ENCODE measurements at places on chromosomes 3 and 15.

DNA sequence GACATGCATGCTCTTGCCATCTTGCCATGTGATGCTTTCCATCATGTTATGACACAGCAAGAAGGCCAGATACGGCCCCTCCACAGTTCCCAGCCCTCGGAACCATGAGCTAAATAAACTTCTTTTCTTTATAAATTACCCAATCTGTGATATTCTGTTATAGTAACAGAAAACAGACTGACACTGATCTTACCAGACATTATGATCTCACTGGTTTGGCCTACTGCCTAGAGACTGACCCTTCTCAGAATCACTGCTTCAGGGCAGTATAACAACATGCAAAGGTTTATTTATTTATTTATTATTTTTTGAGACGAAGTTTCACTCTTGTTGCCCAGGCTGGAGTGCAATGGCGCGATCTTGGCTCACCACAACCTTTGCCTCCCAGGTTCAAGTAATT lies 14.0 kb downstream of the ZNF619 start:
- DNase-seq, result no peak

DNA sequence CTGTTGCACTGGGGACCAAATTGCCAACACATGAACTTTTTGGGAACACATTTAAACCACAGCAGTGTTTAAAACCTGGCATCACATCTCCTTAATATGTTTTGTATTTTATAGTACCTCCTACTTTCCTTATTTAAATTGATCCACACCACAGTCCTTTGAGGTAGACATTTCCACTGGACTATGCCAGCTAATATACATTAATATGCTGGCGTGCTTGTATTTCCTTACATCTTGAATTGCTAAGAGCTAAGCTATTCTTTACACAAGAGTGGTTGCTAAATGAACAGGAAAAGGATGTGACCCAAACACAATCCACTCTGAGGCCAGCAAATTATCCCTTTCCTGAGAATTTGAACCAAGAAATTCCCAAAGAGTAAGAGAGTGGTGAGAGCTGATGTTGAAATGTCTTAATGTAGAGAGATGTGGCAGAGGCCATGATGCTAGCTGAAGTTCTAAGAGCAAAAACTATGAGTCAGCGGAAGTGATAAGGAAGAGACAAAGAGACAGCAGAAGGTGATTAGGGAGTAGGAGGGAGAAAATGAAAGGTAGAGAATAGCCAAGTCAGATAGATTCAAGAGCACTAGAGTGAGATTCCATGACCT lies 131.2 kb downstream of the CD47 start:
- no peak for DNase-seq

DNA sequence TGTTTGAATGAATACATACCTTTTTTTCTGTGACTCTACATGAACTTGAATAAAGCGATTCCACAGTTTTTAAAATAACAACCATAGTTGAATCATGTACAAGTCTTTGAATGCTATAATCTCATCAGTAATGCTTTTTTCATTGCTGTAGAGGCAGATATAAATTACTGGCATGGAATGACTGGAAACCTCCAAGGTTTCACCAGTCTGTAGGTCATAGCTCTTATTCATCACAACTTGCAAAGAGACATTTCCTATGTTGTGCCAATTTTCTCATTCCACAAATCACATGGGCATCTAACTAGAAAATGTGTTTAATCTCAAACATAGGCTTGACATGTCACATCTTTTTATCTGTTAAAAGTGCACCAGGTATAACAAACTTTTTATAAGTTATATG lies 407.1 kb upstream of the KCNMB2 start:
- DNase-seq, result no peak

GRCh38 chr15:70513819-70514218 lies 249.5 kb downstream of the UACA start:
- DNase-seq, result no peak

- DNase-seq, result no peak
Measured at GRCh38 chr3:11392014-11392859, 120.0 kb downstream of the ATG7 start.

- DNase-seq, result no peak
Measured at GRCh38 chr15:31346367-31347066, 19.9 kb downstream of the KLF13 start.

GRCh38 chr3:52704611-52705437 lies 767 bp downstream of the GLT8D1 start:
- DNase-seq, result no peak

- DNase-seq, result no peak
Measured at GRCh38 chr15:61401903-61402698, 173.0 kb upstream of the RORA start.

DNA sequence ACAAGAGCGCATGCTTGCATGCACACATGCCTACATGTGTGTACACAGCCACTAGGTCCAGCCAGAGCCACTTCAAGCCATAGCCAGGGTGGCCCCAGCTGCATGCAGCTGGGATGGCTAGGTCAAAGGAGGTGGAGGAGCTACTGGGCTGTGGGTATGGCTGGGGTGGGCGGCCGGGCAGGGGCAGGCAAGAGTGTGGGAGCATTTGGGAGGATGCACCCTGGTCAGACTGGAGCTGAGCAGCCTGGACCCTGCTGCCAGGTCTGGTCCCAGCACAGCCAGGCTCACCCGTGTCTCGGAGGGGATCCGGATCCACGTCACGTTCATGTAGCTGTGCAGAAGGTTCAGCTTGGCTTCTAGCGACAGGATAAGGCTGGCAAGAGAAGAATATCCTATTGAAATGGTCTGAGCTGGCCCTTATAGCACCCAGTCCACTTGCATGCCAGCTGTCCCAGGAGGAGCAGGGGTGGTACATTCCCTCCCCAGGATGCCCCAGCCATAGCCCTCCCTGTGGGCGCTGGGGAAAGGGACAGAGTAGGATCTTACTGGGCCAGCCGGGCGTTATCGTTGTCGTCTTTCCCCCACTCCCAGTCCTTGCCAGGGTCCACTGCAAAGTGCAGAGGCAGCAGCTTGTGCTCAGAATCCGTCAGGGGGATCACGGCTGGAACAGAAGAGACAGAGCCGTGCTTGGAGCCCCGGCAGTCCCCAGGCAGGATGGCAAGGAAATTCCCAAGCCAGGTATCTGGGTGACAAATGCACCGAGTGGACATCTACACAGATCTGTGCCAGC lies 160.5 kb downstream of the KLF13 start:
- DNase-seq, result no peak

DNA sequence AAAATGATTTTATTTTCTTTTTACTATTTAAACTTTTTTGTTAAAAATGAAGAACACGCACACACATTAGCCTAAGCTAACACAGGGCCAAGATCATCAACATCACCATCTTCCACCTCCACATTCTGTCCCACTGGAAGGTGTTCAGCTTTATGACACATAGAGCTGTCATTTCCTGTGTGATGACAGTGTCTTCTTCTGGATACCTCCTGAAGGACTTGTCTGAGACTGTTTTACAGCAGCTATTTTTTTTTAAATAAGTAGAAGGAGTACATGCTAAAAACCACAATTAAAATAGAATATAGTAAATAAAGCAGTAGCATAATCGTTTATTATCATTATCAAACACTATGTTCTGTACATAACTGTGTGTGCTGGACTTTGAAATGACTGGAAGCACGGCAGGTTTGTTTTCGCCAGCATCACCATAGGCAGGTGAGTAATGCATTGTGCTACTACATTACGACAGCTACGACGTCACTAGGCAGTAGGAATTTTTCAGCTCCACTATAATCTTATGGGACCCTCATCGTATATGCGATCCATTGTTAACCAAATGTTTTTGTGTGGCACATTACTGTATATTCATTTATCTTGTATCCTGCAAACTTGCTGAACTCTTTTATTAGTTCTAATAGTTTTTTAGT lies 72.8 kb downstream of the KLF15 start:
- no peak for DNase-seq

GRCh38 chr3:27642796-27643195 lies 79.3 kb downstream of the EOMES start:
- DNase-seq, result no peak

- DNase-seq, result no peak
Measured at GRCh38 chr3:75938921-75939320, 153.6 kb upstream of the ZNF717 start.

DNA sequence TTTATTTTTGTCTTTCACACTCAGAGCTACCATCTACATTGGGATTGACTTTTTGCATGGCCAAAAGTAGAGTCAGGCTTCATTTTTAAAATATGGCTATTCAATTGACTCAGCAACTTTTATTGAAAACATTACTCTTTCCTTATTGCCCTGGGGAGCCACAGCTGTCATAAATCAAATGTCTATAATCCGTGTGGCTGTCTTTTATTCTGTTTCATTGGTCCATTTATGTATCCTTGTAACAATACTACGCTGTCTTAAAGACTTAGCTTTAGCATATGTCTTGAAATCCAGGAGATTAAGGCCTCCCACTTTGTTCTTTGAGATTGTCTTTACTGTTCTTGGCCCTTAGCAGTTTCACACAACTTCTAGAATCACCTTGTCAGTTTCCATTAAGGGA lies 55.2 kb downstream of the CEMIP start:
- DNase-seq, result no peak

DNA sequence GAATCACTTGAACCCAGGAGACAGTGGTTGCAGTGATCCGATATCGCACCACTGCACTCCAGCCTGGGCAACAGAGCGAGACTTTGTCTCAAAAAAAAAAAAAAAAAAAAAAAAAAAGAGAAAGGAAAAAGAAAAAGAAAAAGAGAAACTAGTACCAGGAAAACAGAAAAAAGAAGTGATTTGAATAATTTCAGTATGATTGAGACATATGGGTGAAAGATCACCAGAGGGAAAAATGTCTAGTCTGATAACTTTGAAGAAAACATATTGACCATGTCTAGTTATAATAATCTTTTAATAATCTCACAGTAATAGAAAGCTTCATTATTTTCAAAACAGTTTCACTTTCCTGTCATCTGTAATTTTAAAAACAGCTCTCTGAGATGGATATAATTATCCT lies 16.4 kb downstream of the TGFBR2 start:
- DNase-seq, result no peak

GRCh38 chr3:37096975-37097374 lies 77.4 kb downstream of the LRRFIP2 start:
- DNase-seq, result no peak

DNA sequence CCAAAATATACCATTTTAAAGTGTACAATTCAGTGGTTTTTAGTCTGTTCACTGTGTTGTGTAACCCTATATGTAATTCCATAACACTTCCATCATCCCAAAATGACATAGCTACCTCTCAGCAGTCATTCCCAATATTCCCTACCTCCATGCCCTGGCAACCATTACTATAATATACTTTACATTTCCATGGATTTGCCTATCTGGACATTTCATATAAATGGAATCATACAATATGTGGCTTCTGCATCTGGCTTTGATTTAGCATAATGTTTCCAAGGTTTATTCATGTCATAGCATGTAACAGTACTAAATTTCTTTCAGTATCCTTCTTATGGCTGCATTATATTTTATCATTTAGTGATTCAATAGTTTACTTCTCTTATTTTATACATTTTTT lies 25.3 kb downstream of the FAM98B start:
- no peak for DNase-seq

DNA sequence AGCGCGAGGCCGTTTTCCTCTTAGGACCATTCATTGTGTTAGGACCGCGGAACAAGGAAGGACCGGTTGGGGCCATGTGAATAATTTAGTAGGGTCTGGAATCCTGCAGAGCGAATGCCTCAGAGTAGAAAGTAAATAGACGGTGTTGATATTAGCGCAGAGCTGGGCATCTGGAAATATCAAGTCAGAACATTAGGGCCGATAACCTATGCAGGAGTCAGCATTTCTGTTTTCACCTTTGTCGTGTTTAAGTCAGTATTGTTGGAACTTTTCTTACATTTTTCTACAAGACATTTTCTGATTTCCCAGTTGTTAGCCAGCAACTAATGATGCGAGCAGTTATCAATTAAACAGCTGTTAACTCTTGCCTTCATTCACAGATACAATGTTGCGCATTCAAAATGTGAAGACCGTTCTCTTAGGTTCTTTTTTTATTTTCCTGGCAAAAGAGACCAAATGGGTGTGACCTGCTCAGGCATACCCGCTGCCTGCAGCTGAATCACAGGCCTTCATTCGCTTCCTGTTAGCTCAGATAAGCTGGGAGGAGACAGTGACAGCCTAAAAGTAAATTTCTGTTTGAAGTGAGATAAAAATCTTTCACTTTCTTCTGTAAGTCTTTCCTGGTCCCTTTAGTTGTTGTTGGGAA lies 966 bp upstream of the PKM start:
- peak; percentile 78 for DNase-seq

DNA sequence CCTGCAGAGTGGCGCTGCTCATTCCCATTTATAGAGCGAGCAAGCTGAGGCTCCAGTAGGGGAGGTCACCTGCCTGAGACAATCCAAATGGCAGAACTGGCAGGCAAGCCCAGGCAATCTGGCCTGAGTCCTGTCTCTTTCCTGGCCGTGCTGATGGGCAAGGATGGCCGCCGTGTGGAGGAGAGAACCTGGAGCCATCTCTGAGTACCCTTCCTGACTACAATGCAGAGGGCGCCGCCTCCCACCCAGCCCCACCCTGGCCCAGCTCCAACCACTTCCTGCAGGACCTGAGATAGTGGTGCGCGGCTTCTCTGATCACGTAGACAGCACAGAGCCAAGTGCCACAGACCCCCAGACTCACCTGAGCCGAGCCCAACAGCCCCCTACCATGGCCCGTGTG lies 7.0 kb downstream of the TLR9 start:
- DNase-seq, result no peak

DNA sequence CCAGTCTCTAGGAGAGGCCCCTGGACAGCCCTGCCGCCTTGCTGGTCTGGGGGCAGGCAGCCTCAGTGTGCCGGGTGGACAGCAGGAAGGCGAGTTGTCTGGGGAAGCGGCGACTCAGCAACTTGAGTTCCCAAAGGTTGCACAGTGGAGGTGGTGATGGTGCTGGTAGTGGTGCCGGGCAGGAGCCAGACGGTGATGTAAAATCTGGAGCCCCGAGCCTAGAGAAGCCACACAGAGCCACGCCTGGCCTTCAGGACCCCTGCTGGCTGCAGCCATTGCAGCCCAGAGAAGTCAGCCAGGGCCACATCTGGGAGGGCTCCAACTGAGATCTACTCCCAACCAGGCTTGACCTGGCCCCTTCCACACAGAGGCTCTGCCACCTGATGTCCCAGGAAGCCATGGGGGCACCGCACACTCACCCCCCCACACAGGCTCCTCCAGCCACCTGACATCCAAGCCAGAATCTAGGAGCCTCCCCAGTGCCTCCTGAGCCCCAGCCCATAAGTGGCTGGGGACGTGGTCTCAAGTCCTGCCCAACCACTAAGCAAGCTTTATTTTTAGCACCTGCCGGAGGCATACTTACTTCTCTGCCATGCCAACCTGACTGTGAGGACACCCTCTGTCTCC lies 8.8 kb downstream of the C3orf22 start:
- no peak for DNase-seq

Measured in CD4-positive, alpha-beta memory T cell (primary cell).